ENCODE measurements at places on chromosomes 12 and 14.

GRCh38 chr12:24561882-24562770, 386.8 kb downstream of the BCAT1 start:
- DNase-seq: peak; percentile 36

- DNase-seq: no peak
Measured at GRCh38 chr14:90562652-90563051, 165.8 kb downstream of the CALM1 start.

DNA sequence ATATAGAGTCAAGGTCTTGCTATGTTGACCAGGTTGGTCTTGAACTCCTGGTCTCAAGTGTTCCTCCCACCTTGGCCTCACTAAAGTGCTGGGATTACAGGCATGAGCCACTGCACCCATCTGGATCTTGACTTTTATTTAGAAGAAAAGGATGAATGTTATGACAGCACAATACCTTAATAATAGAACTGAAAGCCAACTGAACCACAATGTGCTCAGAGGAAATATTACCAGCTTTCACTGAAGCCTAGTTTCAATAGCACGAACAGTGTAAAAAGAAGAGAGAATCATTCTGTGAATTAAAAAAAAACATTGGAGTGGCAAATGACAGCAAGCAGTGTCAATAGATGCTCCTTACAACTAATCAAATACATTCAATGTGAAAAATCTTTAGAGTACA, 239.2 kb upstream of the RMST start:
- no peak for DNase-seq

DNA sequence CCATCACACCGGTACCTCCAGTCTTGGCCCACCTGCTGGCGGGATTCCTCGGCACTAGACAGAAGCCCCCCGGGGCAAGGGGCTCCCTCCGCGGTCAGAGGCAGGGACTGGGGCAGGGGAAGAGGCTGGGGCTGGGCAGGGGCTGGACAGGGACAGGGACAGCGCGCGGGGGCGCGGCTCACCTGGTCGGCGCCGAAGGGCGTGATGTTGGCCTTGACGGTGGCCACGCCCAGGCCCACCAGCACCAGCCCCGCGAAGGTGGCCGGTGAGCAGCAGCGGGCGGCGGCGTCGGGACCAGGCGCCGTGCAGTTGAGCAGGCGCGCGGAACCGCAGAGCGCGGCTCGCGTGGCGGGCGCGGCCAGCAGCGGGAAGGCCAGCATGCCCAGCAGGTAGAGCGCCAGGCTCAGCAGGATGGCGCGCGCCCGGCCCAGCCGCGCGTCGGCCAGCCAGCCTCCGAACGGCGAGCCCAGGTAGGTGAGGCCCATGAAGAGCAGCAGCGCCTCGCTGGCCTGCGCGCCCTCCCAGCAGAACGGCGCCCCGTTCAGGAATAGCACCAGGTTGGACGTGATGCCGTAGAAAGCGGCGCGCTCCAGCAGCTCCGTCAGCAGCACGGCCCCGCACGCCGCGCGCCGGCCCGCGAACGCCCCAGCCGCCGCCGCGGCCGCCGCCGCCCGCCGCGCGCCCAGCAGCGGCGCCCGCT, 392 bp downstream of the SLC15A4 start:
- DNase-seq: no peak

DNA sequence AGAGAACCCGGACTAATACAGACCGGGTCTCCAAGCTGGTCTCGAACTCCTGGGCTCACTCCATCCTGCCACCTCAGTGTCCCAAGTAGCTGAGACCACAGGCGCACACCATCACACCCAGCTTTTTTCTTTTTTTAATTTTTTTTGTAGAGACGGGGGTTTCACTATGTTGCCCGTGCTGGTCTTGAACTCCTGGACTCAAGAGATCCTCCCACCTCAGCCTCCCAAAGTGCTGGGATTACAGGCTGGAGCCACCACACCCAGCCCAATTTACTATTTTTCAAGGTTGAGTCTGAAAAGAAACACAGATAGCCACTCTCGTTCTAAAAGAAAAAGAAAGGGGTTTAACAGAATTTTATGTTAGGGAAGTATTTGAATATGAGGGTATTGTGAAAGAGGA, 1.8 kb downstream of the ERO1A start:
- no peak for DNase-seq

- peak; percentile 65 for DNase-seq
Measured at GRCh38 chr12:56488041-56488955, at the start of gene GLS2. Gene GLS2 (minus strand): TSS chr12:56488161. CDS start chr12:56488118, 43 bp downstream.
